Left lung (tissue), 14 donors: ENCODE measurements at places on chromosomes 11 and 22.

- DNase-seq: no peak
Observed at GRCh38 chr11:104129145-104129544, 34.8 kb downstream of the PDGFD start.

- no peak for DNase-seq
Observed at GRCh38 chr11:109306322-109306721, 115.7 kb upstream of the C11orf87 start.

DNA sequence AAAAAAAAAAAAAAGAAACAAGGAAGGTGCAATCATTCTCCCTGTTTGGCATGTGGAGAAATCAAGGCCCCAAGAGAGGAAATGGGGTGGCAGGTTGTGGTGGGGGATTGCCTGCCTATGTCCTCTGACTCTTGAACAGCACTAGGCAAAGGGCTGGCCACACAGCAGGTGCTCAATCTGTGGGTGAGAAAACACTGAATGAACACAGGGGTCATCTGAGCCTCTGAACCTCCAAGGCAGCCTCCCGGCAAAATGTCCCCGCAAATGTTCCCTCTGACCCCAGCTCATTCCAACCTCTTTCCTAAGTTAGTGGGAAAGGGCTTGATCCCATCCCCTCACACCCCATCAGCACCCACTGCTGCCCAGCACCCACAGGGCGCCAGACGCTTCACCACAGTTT, 4.6 kb downstream of the PLA2G6 start:
- no peak for DNase-seq

- no peak for DNase-seq
Observed at GRCh38 chr11:43401252-43401651, 42.5 kb downstream of the TTC17 start.

GRCh38 chr11:12915093-12915492, 94.0 kb upstream of the RASSF10 start:
- no peak for DNase-seq

GRCh38 chr22:26770624-26771023, 113.2 kb downstream of the MIAT start:
- no peak for DNase-seq

DNA sequence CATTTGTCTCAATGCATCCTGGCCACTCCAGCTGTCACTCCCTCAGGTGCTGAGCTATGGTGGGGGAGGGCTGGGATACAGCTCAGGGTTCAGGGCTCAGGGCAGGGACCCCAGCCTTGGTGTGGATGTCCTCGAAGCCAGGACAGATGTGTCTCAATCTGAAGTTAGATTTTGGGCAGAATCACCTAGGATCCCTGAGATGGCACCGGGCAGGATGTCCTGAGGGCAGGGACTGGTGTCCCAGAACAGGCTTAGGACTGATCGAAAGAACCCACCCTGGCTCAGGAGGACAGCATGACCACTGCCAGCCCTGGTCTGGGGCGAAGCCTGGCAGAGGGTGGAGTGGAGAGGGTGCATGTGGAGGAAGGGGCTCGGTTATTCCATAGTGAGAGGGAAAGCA, 96.8 kb upstream of the THY1 start:
- DNase-seq: no peak

DNA sequence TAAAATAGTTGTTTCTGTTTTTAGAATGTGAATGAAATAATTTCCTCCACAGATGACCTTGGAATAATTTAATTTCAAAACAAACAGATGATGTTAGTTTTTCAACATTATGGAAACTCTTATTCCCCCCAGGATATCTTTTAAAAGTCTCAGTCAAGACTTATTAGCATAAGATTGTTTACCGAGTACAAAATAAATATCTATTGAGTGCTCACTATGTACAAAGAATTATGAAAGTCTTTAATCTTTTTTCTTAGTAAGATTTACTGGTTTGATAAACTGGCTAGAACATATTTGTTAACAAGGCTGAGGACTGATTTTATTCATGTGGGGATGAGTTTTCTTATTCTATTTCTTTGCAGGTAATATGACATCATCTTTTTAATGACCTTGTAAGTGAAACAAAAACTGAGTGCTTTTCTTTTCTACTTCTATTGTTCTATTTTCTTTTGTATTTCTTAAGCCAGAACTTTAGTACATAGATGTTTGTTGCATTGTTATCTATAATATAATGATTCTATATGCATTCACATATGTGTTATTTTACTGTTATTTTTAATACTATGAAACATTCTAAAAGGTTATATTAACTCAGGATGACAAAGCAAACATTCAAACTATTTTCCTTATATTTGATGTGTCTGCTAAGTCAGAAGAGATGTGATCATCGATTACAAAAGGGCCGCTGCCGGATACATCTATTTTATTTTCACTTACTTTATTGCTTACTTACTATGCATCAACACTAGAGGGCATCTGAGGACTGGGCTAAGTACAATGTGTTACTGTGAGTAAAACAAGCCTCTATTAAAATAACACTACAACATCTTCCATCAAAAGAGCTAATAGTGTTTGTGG, 111.0 kb upstream of the ARHGAP42 start:
- no peak for DNase-seq

DNA sequence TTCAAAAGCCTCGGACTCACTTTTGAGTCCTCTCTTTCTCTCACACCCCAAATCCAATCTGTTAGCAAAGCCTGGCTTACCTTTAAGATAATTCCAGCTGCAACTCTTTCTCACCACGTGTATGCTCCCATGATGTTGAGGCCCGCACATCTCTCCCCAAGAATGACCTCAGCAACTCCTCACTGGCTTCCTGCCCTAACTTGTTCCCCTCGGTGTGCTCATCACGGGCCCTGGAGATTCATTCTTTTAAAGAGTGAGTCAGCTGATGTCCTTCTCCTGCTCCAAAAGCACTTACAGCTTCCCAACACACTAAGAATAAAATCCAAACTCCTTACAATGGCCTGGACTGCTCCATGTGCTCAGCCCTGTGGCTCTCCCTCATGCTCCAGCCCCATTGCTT, 1041.3 kb downstream of the OPCML start:
- no peak for DNase-seq

- DNase-seq: no peak
Observed at GRCh38 chr11:95720195-95720594, 69.4 kb downstream of the FAM76B start.

DNA sequence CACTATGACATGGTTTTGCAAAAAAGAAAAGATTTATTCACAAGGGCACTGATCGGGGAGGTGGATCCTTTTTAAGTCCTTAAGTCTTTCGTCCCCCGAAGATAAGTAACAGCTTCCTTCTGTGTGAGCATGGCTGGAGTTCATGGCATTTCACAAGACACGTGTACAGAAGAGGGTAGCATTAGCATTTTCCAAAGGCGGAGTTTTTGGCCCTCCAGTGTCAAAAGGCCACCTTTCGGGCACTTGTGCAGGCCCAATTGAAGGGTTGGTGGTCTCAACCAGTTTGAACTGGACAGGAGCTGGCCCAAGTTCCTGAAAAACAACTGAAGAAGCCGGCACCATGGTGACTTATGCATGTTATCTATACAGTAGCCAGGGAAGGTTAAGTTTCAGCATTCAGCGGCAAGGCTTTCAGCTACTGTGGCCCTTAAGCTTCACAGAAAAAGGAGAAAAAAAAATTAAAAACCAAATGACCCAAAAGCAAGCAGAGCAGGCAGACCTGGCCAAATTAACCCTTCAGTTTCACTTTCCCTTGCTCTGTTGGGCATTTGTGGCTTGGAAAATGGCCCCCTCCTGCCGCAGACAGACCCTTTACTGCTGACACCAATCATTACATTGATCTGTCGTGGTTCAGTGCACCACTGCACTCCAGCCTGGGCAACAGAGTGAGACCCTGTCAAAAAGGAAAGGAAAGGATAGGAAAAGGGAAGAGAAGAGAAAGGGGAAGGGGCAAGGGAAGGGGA, 18.7 kb downstream of the ZNF74 start:
- no peak for DNase-seq

- no peak for DNase-seq
Observed at GRCh38 chr22:19119949-19120348, 2.3 kb downstream of the DGCR2 start.

DNA sequence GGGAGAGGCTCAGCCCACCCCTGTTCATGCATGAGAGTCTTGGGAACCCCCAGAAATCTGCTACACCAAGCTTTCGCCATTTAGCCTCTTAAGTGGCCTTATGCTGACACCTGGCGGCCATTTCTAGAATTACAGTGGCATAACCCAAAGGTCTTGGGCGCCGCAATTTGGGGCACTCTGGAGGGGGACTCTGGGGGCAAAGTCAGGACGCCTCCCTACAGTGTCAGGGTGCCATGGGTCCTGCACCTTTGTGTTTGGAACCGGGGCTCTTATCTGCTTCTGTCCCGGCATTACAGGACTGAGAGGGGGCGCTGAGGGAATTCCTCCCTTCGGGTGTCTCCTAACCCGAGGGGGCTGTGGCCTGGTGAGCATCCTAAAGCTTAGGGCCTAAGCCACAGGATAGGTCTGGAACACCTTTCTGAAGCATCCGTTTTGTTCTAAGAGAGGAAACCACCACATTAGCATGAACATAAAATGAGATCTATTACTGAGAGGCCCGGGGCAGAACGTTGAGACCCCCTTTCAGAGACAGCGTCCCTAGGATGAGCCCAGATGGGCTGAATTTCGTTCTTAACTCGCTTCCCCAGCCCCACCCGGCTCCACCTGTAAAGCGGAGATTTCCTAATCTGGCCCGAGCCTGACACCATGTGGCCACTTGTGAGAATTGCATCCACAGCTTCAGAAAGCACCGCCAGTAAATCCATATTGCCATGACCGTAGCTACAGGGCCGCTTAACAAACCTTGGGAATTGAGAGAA, 9.3 kb downstream of the INS start:
- peak; percentile 73 for DNase-seq

DNA sequence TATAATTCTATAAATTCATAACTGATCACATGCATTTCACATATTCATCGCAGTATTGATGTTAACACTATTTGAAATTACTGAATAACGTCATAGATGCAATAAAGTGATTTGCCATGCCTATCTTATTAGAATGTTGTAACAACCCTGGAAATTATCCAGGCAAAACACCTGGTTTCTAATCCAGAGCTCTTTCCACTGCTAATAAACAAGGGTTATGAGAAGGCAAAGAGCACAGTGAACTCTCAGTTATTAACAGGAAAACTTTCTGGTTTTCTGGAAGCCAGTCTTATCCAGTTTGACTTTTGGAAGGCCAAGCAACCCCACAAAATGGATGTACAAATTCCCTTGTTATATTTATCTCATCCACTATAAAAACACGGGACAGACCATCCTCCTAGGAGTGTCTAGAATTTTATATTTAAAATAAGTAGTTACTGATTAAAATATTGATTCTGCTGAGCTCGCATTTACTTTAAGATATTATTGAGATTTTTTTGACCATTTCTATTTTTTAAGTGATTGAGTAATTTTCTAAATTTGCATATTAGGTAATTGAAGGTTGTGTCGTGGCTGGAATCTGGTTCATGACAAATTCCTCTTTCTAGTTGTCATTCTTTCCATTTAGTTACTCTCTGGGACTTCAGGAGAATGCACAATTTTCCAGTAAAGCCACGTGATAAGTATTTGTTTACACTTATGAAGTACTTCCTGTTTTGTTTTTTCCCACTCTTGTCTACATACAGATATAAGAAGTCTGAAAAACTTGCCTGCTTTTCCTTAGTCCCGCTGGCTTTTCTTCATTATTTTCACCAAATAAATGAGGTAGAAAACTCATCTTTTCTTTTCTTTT, 47.9 kb downstream of the DCUN1D5 start:
- DNase-seq: no peak

DNA sequence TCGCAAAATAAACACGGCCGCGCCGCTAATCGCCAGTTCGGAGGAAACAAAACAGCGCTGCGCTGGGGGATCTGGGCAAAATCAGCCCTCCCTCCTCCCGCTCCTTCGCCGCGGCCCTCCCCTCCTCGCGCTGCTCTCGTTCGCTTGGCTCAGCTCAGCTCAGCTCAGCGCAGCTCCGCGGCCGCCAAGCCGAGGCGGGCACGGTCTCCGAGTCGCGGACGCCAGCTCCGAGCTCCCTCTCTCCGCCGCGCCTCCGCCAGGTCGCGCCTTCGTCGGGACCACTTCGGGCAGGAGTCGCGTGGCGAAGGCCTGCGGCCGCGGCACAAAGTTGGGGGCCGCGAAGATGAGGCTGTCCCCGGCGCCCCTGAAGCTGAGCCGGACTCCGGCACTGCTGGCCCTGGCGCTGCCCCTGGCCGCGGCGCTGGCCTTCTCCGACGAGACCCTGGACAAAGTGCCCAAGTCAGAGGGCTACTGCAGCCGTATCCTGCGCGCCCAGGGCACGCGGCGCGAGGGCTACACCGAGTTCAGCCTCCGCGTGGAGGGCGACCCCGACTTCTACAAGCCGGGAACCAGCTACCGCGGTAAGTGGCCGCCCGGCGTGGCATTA, at the start of gene SPON1:
Gene SPON1 (plus strand): TSS at position 162 of the 607 bp plus-strand sequence. CDS start 182 bp downstream, at position 344.
- peak; percentile 81 for DNase-seq

DNA sequence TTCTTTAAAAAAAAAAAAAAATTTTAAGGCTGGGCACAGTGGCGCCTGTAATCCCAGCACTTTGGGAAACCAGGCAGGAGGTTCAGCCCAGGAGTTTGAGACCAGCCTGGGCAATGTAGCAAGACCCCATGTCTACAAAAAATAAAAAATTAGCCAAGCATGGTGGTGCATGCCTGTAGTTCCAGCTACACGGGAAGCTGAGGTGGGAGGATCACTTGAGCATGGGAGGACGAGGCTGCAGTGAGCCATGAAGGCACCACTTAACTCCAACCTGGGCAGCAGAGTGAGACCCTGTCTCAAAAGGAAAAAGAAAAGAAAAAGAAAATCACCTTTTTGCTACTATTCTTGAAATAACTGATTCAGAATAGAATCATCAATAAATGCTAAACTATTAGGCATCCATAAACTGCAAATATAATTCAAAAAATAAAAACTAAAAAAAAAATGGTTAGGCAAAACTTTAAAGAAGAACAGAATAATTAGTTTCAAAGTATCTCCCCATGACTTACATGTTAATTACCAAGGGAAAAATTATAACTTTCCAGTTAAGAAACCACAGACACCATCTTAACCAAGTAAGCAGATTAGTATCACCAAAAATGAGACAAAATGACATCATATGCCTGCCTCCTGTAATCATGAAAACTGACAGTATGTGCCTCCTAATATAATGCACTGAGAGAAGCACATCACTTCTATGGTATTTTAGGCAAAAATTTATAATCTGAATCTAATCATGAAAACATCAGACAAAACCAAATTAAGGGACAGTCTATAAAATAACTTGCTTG, 63.6 kb downstream of the DENND5A start:
- no peak for DNase-seq

GRCh38 chr22:29205594-29206371, at the start of gene EMID1:
TSS of gene EMID1 (plus strand) at chr22:29205896. CDS start at chr22:29206039, 143 bp downstream.
- DNase-seq: no peak
